Activated T-helper 1 cell treated with anti-CD3 and anti-CD28 coated beads, Interleukin-12 subunit alpha, Interleukin-12 subunit beta, Interleukin-2, Interleukin-4 antibody, amounts not matched to agents 30 ng/mL and 10 ng/mL and 1 ng/mL, durations not matched to agents 14 hours and 24 hours and 36 hours (primary cell): ENCODE measurements at places on chromosomes 1 and 21. TPM values are rescaled to one million over a fixed set of nuclear protein-coding genes. Genes with fewer than 3 reads are reported as not detected.

PTGER3 gene
- total RNA-seq, result 1.3 and 1.4 TPM in 2 replicates

LCE3E gene
- total RNA-seq, result not detected in 2 replicates

GRCh38 chr1:228748431-228748830, 13.2 kb downstream of the RHOU start:
- DNase-seq, result no peak

- no peak for DNase-seq
Observed at GRCh38 chr1:245687636-245688535, 533.1 kb downstream of the KIF26B start.
